AG04450 (cell line): ENCODE measurements at places on chromosomes 1 and 21. TPM values are rescaled to one million over a fixed set of nuclear protein-coding genes. Genes with fewer than 3 reads are reported as not detected.
A peak's percentile ranks its signal among the peaks of the same experiment; 100 is the strongest.

DNA sequence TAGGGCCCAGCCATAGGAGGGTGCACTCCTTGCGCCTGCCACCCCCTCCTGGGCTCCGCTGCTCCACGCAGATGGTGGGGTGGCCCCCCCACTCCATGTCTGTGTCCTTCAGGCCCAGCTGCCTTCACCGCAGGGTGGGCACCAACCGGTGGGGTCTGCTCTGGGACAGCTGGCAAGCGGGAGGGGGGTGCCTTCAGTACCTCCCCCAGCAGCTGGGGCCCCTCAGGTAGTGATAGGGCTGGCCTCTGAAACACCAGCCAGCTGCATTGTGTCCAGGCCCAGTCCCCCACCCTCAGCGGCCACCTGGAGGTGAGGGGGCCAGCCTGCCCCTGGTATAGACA, 360 bp downstream of the GJC2 start:
- no peak for DNase-seq

GRCh38 chr1:212293579-212293978, 8.4 kb downstream of the PPP2R5A start:
- DNase-seq, result no peak

The DYNLT5 gene
- polyA plus RNA-seq, result 0.71 and 0.98 TPM in 2 replicates

- DNase-seq, result peak; percentile 78
Observed at GRCh38 chr1:45892068-45892785, 88.8 kb downstream of the MAST2 start.

The ASB17 gene
- not detected in 2 replicates for polyA plus RNA-seq

GRCh38 chr1:96256130-96256790, 465.3 kb upstream of the PTBP2 start:
- no peak for DNase-seq
